Hematopoietic multipotent progenitor cell treated with erythropoietin and hydrocortisone succinate and interleukin-3 and kit ligand, for 15 days (in vitro differentiated cells): ENCODE measurements at places on chromosomes 6 and 20.

DNA sequence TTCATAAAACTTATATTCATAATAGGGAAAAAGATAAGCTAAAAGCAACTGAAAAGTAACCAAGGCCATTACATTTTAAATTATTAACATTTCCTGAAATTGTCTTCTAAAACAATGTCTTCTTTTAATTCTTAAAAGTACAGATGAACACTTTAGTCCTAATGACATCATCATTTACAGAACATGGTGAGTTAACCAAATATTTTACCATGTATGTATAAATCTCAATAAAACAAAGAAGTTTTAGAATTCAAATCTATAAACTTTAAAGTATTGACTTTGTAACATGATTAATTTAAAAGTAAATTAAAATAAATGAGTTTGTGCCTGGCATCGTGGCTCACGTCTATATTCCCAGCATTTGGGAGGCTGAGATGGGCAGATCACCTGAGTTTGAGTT, 125.9 kb upstream of the PRSS16 start:
- no peak for DNase-seq

- peak; percentile 49 for DNase-seq
These were observed 60.9 kb upstream of the KCNQ5 start for GRCh38 chr6:72560721-72561593.

DNA sequence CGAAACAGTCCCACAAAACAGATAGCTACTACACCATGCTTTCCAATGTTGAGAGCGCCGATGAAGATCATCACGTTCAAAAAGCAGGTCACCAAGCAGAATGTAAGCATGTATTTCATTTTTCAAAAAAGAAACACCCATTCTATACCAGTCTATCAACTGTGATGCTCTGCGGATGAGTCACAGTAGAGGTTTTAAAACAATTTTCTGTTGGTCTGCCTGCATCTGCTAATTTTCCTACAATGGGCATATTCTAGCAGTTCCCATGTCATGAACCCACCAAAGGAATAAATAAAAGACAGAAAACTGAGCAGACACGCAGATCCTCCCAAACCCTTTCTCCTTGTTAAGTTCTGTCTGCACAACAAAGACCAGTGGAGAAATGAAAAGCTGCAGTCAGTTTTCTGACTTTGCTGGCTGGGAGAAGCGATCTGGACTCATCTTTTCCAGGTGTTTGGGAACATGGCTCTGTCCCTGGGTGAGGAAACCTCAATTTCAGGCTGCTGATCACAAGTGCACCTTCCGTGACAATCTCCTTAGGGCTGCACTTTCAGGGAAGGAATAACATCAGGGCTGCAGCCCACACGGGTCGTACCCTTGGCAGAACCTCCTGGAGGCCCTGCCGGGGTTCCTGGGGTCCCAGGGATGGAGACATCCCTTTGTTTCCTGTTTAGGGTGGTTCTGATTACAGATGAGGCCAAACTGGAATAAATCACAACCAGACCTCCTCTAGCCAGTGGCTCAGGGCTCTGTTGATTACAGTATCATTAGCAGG, 200.1 kb downstream of the BMP7 start:
- no peak for DNase-seq

DNA sequence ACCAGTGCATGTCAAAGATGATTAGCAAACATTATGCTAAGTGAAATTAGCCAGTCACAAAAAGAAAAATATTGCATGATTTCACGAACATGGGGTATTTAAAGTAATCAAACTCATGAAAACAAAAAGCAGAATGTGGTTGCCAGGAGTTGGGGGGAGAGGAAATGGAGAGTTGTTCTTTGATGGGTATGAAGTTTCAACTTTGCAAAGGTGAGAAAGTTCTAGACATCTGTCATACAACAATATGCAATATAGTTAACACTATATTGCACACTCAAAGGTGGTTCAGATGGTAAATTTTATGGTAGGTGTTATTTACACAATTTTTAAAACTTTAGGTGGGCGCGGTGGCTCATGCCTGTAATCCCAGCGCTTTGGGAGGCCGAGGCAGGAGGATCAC, 13.4 kb upstream of the GCNT2 start:
- DNase-seq, result no peak

- DNase-seq, result no peak
These were observed 49.7 kb downstream of the JPH2 start for GRCh38 chr20:44137266-44137801.

DNA sequence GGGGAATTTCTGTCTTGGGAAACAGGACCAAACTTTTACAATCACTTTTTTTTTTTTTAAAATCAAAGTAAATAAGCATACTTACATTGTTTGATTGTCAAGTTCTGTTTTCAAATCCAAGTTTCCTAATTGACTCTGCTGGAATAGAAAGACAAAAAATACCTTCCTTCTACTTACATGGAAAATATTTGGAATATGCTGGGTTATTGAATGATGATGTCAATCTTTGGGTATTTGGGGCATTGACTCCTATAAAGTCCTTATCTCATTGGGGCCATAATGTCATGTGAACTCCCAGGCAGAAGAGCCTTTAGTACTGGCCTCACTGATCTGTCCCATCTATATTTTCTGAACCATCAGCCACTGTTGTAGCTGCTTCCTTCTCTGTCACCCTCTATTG, 122.6 kb upstream of the NOX3 start:
- DNase-seq, result no peak

DNA sequence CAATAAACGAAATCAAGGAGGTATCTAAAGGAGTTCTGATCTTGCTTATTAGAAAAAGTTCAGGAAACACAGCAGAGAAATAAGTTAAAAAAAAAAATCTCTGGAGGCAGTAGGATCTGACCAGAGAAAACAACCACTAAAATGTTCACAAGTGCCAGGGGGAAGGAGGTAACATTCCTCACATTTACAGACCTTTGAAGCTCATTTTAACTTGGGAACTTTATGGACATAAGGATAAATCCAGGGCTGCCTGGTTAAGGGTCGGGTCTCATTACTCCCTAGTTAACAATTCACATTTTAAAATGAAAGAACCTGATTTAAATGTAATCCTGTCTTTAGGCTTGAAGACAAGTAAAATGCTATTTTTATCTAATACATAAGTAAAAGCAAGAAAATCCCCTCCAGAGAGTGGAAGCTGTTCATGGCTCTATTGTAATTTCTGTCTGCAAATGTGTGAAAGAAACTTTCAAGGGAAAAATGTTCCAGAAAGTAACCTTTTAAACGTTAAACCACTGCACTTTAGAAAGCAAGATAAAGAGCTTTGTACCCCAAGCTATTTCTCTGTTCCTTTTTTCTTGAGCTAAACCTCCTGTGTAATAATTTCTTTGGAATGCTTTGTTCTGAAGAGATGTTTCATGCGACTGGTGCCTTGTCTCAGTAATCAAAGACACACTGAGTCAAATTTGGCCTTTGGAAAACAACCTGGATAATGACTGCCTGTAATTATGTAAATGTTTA, 38.2 kb downstream of the MYLIP start:
- no peak for DNase-seq

GRCh38 chr6:84007871-84008270, 25.7 kb upstream of the MRAP2 start:
- DNase-seq, result no peak

DNA sequence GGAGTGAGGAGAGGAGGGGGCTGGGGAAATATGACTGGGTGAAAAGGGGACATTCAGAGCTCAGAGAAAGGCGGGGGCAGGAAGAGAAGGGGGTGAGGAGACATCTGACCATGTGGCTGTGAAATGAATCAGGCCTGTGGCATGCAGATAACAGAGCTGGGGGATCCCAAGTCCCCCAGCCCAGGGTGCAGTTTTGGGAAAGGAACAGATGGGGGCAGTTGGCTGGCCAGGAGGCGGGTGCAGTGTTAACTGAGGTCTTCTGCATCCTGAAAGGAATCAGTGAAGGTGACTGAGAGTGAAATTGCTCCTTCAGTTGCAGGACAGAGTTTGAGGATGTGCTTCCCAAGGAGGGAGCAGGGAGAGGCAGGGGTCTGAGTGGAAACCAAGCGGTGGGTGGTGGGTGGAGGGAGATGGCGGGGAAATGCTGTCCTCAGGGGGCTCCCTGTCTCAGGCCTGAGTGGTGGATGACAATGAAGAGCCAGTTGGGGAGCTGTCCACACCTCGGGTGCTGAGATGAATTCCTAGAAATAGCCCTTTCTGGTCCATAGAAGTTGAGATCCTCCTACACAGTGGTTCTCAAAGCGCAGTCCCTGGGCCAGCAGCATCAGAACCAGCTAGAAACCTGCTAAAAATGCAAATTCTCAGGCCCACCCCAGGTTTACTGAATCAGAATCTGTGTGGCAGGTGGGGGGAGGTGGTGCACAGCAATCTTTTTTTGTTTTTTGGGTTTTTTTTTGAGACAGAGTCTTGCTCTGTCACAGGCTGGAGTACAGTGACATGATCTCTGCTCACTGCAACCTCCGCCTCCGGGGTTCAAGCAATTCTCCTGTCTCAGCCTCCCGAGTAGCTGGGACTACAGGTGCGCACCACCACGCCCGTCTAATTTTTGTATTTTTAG, 26.0 kb upstream of the CCDC167 start:
- DNase-seq, result no peak

- peak; percentile 3 for DNase-seq
These were observed 397.3 kb upstream of the NRSN1 start for GRCh38 chr6:23728707-23729106.

- DNase-seq, result no peak
These were observed 79.2 kb downstream of the CBFA2T2 start for GRCh38 chr20:33568868-33569801.

GRCh38 chr6:80742481-80742880, 636.0 kb downstream of the BCKDHB start:
- DNase-seq, result no peak

GRCh38 chr6:137820425-137820824, 46.6 kb upstream of the TNFAIP3 start:
- no peak for DNase-seq

DNA sequence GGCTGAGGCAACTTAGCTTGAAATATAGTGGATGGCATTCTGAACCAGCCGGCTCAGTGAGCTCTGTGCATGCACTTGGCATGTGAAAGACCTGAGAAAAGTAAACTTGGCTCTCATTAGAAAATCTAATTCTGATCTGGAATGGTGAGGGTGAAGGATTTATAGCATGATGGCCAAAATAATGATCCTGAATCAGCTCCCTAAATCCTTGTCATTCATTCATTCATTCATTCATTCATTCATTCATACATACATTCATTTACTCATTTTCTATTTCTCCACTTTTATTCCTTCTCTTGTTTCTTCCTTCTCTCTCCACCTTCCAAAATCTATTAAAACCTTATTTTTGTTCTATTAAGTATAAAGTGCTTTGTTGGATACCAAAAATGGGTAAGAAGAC, 681.1 kb downstream of the DHX35 start:
- no peak for DNase-seq

GRCh38 chr6:168649209-168649608, 208.2 kb downstream of the SMOC2 start:
- DNase-seq, result no peak

- no peak for DNase-seq
These were observed 31.4 kb downstream of the B4GALT5 start for GRCh38 chr20:49682278-49682677.

GRCh38 chr6:119463081-119463626, 113.6 kb upstream of the MAN1A1 start:
- no peak for DNase-seq
